Left kidney (tissue), 8 donors: ENCODE measurements at places on chromosomes 7 and 10. TPM values are rescaled to one million over a fixed set of nuclear protein-coding genes. Genes with fewer than 3 reads are reported as not detected.

The HOXA4 gene
- polyA plus RNA-seq = 28.6 TPM

DNA sequence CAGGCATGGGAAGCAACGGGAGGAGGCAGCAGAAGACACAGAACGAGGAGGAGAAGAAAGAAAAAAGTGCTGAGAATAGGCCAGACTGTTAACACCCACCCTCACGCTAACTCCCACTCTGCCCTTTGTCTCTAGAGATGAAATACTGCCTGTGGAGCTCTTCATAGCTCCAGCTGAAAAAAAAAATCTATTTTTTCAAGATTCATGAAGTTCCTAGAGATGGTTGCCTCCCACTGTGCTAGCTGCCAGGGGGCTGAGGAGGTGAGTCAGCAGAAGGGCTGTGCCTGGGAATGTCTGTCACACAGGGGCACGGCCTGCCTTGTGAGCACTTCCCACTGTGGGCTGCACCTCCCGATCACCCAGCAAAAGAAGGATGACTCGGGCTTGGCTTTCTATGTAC is 144.5 kb downstream of the RNF216 start:
- no peak for DNase-seq

DNA sequence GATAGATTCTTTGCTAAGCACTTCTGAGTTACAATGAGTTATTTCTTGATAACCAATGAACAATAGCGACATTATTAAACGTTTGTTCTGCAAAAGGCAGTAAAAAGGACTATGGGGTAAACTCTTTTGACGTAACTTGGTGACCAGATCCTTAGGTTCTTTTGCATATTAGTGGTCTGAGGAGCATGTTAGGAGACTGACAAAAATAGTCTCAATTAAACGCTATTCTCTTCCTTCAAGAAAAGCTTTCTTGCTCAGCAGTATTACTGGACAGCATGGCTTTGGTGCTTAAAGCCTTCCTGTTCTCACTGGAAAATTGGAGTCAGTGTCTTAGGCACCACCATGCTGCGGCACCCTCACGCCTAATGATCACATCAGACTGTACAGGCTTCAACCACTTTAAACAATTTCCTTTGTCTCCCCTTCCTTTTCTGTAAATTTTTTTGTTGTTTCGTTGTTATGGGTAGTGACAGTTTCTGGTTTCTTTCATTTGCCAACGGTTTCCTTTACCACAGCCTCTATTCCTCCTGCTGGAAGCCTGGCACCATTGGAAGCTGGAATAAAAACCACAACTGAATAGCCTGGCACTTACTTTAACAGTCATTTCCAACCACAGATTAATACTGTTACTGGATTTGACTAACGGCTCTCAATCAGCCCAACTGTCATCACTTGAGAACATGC is 49.2 kb upstream of the FAM133B start:
- DNase-seq = no peak

DNA sequence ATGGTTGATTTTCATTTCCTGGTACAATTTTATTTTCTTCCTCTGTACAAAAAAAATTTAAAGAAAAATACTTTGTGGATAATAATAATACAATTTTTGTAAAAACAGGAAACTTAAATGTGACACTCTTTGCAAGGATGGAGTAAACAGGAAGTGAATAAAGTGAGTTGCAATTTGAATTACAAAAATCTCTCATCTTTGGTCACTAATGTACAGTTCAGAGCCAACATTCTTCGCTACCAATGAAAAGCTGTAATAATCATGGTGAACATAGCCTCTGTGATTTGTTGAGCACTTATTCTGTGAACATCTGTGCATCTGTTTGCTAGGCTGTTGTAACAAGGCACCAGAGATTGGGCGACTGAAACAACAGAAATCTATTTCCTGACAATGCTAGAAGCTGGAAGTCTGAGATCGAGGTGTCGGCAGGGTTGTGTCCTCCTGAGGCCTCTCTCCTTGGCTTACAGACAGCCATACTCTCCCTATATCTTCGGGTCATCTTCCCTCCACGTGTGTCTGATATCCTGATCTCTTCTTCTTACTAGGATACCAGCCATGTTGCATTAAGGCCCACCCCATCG is 295.3 kb upstream of the KLF6 start:
- no peak for DNase-seq

DNA sequence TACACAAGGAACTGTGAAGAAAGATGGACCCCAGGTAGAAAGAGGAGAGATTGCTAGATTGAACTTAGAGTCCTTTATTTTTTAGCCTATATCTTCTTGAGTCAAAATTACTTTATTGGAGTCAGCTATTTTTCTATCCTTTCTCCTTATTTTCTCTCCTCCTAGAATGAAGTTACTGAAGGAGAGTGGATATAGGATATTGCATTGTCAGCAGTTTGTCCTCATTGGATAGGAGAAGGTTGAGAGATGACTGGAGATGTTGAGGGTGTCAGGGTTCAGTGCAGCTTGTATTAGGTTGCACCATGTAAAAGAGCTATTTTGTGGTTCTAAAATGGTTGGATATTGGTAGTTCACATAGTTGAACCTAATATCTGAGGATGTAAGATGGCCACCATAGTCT is 5.5 kb downstream of the LRMDA start:
- no peak for DNase-seq

- no peak for DNase-seq
Measured at GRCh38 chr7:12653518-12653917, 33.9 kb upstream of the ARL4A start.

- DNase-seq = no peak
Measured at GRCh38 chr7:131819891-131820290, 263.5 kb upstream of the PODXL start.

- no peak for DNase-seq
Measured at GRCh38 chr7:110987127-110987693, 103.7 kb upstream of the LRRN3 start.

- peak; percentile 31 for DNase-seq
Measured at GRCh38 chr10:72736828-72737220, 44.9 kb downstream of the MCU start.

The GIMAP8 gene
- 8.0 TPM for polyA plus RNA-seq

DNA sequence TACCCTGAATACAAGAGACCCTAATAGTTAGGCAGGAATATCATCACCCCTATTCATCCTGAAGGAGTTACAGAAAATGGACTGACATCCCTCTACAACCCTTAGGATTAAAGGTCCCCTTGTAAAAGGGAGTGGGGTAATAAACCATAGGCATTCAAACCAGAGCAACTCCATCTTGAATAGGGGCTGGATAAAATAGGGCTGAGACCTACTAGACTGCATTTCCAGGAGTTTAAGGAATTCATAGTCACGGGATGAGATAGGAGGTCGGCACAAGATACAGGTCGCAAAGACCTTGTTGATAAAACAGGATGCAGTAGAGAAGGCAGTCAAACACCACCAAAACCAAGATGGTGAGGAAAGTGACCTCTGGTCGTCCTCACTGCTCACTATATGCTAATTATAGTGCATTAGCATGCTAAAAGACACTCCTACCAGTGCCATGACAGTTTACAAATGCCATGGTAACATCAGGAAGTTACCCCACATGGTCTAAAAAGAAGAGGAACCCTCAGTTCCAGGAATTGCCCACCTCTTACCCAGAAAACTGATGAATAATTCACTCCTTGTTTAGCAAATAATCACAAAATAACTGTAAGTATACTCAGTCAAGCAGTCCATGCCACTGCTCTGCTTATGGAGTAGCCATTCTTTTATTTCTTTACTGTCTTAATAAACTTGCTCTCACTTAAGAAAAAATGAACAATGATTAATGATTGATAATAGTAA is 37.2 kb downstream of the CUBN start:
- DNase-seq = no peak

DNA sequence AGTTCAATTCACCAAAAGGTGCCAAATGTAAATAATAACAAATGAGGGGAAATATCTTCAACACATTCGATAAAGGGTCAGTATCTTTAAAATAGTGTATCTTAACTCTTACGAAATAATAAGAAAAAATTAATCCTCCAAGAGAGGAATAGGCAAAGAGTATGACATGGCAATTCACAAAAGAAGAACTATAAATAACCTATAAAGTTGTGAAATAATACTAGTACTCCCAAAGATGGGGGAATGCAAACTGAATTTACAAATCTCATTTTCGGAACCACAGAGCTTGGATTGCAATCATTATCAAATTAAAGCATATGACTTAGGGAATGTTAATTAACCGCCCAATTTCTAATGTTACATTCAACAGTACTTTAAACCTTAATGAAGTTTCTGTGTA is 78.2 kb upstream of the TARP start:
- DNase-seq = no peak

The MOGAT3 gene
- polyA plus RNA-seq = 0.90 TPM

GRCh38 chr10:56370217-56371113 is 9.4 kb upstream of the ZWINT start:
- DNase-seq = no peak

GRCh38 chr10:18418541-18419215 is 232.7 kb downstream of the NSUN6 start:
- DNase-seq = no peak

The TMEM176B gene
- polyA plus RNA-seq = 78.4 TPM

DNA sequence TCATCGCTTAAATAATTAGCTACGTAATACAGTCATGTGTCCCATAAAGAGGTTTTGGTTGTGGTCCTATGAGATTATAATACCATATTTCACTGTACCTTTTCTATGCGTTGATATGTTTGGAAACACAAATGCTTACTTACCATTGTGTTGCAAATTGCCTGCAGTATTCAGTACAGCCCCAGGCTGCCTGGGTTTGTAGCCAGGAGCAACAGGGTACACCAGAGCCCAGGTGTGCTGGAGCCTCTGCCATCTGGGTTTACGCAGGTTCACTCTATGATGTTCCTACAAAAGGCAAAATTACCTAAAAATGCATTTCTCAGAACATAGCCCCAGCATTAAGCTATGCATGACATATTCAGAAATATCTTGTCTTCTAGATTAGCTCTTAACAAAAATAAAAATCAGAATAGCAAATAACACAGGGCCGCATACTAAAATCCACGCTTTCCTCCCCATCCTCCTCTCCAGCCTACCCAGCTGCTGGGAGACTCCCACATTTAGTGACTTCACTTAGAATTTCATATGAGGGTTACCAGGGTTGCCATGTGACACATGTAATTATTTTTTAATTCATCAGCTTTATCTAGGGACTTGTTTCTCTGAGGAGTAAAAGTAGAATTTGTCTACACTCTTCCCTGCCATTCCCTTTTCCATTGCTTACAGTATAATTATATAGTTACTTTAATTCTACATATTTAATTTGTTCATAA is 559.0 kb upstream of the ADARB2 start:
- DNase-seq = no peak

DNA sequence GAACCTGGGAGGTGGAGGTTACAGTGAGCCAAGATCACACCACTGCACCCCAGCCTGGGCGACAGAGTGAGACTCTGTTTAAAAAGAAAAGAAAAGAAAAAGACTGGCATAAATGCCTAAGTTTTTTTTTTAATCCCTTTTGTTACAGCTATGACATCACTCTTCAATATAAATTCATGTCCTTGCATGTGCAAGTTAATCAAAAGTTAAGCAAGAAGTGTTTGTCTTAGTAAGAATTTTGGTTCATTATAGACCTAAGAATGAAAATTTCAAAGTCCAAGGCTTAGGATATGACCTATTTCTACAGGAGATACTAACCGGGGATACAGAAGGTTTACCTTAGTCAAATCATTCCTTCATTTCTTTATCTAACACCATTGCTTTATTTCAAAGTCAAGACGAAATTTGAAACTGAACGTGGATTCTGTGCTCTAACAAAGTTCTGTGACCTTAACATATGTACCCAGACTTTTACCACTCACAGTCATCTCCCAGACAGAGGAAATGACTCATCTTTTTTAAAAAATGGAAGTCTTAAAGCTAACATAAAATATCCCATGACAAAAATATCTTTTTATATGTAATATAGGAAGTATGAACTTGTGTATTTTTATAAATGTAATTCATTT is 29.3 kb upstream of the ITGB8 start:
- no peak for DNase-seq

DNA sequence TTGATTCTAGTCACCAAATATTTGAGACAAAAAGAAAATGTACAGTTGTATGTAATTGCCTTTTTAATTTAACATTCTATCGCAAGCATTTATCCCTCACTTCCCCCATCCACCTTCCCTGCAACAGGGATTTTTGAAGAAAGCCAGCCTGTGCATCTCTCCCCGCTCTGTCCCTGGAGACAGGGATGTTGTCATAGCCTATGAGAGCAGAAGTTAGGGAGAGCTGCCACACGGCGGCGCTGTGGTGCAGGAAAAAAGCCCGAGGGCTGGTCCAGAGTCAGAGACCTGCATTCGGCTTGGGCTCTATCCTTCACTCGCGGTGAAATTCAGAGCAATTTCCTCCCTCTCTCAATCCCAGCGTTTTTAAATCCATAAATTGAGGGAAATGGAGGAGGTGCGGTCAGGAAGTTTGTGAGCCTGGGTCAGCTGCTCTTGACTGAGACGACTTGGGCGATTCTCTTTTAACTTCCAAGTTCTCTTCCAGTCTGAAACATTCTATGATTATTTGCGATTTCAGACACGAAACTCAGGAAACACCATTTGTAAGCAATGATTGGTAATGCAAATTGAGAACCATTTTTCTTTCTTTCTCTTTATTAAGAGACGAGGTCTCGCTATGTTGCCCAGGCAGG is 17.5 kb downstream of the HKDC1 start:
- peak; percentile 84 for DNase-seq

- no peak for DNase-seq
Measured at GRCh38 chr7:117048114-117048866, 95.0 kb downstream of the ST7 start.

DNA sequence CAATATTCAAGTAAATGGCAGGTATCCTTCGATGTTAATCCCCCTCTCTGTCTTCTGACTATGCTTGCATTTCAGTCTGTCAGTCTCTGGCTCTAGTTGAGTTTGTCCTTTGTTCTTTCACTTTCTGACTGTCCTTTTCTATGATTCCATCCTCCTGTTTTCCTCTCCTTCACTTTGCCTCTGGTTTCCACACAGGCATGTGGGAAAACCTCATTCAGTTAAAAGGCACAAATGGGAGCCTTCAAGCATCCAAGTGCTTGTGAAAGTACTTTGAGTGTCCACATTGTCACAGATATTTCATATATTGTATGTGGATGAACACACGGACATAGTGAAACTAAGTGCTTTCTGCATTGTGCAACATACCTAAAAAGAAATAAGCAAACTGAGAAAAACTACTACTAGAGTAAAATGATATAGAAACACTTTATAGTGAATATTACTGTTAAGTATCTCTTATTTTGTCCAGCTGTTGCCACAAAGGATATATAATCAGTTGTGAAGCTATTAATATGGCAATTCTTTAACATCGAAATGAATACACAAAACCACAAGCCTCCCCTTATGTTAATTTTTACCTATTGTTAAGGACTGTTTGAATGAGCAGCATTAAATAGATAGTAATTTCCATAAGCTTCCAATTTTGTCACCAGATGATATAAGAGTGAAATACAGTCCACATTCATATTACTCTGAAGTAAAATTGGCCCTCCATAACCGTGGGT is 71.7 kb downstream of the NRBF2 start:
- no peak for DNase-seq

GRCh38 chr7:80213814-80214213 is 79.2 kb downstream of the GNAI1 start:
- no peak for DNase-seq

The HKDC1 gene
- 15.3 TPM for polyA plus RNA-seq

DNA sequence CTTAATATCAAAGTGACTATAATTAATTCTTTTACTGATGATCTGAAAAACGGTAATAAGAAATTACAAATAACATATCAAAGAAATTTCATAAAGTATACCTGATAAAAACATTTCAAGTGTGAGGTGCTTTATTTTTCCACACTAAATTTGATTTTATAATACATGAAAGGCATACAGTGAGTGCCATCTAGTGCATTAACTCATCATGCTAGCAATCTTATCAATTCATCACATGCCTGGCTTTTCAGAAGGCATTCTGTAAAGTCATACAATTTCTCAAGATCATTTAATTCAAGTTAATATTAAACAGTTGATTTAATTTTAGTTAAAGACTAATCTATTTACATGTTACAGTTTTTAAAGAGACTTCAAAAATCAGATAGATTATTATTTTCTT is 1020.9 kb downstream of the GATA3 start:
- peak; percentile 6 for DNase-seq
